EH (cell line): ENCODE measurements at places on chromosomes 12 and 14.
A peak's percentile ranks its signal among the peaks of the same experiment; 100 is the strongest.

- peak; percentile 23 for DNase-seq
Measured at GRCh38 chr12:113392988-113393579, 10.6 kb downstream of the SDS start.

DNA sequence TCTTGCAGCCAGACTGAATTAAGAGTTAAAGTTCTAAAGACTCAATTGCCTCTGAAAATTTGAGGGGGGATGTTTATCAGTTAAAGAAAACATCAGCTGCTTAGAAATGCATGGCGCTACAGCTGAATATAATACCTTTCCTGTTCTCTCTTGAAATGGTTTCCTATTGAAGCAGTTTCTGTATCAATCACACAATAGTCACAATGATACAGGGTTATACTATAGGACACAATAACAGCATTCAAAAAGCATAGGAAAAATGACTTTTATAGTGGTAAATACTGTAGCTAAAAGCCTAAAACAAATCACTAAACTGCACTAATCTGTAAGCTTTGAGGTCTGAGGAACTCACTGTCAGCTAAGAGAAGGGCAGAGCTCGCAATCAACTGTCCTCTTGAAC lies 15.2 kb downstream of the MDGA2 start:
- no peak for DNase-seq

- DNase-seq, result peak; percentile 100
Measured at GRCh38 chr12:49740930-49741881, at the start of gene TMBIM6. Gene TMBIM6, plus strand, starts transcription at chr12:49741557. Its CDS starts 10,937 bp downstream, at chr12:49752494.

- no peak for DNase-seq
Measured at GRCh38 chr12:76244300-76244699, 103.9 kb downstream of the BBS10 start.

GRCh38 chr14:68664225-68664681 lies 128.6 kb downstream of the ZFP36L1 start:
- peak; percentile 49 for DNase-seq
